ENCODE measurements at places on chromosomes 11 and 22.

DNA sequence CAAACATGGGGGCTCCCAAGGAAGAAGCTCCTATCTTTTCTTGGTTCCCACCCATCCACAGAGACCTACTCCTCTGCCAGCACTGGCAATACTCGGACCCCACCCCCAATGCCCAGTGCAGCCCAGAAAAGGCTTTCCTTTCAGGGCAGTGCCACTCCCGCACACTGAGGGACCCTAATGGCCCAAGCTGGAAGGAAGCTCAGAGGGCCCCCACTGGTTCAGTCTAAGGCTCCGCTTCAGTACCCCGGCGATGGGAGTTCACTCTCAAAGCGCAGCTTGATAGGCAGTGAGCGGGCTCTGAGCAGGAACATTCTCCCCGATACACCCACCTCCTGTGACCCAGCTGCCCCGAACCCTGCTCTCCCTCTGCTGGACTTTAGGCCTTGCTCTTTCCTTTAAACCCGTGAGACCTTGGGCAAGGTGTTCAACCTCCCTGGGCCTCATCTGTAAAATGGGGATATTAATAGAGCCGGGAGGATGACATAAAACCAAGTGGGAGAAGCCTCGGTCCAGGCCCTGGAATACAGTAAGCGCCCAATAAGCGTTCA, 48.4 kb downstream of the CHRDL2 start:
- DNase-seq, result no peak

DNA sequence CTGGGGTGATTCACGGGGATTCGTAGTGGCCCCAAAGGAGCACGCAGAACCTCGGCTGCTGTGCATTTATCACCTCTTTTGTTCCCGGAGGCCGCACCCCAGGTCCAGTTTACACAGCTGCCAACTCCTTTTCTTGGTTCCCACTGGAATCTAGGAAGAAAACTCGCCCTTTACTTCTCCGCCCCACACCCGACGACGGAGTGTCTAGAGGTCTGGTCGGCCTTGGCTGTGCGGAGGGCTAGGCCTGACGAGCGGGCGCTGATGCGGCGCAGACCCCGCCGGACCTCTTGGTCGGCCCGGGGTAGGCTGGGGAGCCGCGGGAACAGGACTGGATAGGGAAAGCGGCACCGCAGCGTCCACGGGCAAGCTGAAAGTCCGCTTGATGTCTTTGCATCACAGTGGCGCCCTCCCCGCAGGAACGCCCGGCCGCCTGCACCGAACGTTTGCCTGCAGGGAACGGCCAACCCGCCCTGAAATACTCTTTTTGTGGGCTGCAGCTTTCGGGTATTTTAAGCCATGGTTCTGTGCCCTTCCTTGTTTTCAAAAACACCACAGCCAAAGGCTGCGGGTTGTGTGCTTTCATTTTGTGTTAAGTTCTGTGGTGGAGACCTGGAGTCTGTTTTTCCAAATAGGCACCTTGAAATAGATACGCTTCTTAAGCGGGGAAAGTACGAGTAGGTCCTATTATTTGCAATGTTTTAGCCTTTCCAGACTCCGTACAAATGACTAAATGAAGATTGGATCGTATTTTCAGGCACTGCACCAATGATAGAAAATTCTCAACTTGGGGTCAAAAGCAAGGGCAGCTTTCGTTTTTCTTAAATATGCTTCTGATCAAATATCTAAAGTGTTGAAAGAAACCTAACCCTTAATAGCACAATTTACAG, 829 bp upstream of the ZBED5 start:
- DNase-seq, result no peak

GRCh38 chr11:23765682-23766252, 731.1 kb upstream of the LUZP2 start:
- DNase-seq, result no peak

GRCh38 chr11:18540207-18541009, 13.7 kb upstream of the TSG101 start:
- DNase-seq, result no peak

DNA sequence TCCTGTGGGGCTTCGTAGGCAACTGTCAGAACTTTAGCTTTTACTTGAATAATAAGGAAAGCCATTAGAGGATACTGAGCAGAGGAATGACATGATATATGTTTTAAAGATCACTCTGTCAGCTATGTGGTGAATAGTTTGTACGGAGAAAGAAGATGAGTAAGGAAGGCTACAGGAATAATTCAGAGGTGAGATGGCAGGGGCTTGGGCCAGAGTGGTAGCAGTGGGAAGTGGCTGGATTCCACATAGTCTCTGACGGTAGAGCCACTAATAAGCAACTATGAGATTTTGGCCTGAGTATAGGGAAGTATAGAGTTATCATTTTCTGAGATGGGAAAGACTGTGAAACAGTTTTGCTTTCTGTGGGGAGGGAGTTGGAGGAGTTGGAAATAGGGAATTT, 93.9 kb upstream of the MTMR2 start:
- DNase-seq, result no peak

GRCh38 chr22:45599836-45600577, 71.6 kb upstream of the ATXN10 start:
- no peak for DNase-seq

GRCh38 chr11:7672276-7672959, 882 bp downstream of the CYB5R2 start:
- DNase-seq, result no peak

DNA sequence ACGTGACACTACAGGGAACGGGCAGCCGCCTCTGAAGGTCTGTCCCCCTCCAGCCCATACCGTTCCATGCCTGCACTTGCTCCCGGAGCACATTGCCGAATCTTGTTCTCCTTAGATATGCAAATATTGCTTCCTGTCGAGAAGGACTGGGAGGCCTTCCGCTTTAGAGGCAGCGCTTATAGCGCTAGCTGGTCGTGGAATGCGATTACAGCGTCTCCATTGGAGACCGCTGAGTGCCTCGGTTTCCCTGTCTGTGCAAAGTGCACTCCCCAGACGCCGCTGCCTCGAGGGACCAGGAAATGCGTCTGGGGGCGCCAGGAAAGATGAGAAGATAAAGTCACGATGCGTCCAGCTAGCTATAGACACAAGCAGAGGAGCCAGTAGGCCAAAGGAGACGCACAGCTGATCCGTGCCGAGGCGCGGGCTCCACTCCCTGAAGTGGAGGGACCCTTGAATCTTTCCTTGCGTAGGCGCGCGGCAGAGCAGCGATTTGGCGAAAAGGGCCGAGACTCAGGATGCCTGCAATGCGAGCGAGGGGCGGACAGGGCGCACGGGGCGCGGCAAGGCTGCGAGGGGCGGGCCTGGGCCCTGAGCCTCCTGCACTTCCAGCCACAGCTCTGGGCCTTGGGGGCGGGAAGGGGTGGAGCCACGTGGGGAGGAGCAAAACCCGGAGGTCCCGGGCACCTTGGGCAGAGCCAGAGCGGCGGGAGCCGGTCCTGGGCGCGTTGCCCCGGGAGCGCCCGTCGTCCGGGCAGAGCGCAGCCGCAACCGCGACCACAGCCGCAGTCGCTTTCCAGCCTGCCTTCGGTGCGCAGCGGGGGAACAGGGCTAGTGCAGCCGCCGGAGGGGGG, at the start of gene RASSF10:
TSS of gene RASSF10 (plus strand) at position 692 of the 851 bp plus-strand sequence. CDS start 261 bp downstream, outside the sequence.
- peak; percentile 40 for DNase-seq

DNA sequence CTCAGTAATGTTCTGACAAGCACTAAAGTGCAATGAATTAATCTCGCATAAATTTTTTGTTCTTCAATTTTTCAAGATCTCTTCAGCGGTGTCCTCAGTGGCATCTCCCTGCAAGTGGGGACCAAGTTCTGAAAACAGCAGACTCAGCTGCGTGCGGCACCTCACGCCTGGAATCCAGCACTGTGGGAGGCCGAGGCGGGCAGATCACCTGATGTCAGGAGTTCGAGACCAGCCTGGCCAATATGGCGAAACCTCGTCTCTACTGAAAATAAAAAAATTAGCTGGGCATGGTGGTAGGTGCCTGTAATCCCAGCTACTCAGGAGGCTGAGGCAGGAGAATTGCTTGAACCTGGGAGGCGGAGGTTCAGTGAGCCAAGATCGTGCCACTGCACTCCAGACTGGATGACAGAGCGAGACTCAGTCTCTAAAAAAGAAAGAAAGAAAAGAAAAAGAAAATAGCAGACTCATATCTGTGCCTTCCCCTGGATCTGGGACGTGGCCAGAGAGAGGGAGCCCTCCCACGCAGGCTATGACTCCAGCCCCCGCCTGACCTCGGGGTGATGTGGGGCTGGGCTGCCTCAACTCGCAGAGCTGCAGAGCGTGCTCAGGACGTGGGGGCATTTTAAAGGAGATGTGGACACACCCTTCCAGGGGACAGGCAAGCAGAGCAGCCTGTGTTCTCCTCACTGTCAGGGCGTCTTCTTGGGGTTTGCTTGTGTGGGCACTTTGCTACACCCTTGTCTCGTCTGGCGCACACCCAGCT, 346.6 kb downstream of the BRD1 start:
- no peak for DNase-seq

DNA sequence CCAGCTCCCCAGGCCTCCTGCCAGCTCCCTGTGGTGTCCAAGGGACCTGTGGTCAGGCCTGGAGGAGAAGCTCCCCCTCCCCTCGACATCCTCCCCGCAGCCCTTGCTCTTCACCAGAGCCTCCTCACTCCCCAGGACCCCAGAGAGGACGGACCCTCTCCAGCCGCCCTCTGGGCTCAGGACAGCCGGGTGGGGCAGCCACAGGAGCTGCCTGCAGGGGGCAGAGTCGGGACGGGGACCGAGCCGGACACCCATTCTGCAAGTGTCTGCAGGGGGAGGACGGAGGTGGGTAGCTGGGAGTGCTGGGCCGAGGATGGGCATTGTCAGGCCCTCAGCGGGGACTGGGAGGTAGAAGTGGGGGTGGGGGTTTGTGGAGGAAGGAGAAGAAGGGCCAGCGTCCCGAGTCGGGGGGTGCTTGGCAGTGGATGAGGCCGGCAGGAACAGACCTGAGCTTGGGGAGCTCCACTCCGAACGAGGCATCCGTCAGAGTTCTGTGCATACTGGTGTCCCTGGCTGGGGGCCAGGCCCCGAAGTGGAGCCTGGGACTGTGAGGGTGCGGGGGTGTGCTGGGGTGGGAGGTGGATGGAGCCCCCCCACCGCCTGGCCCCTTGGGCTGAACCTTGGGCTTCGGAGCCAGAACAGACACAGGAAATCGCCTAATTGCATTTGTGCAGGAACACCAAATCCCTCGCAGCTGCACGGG, 15.2 kb downstream of the PRR33 start:
- DNase-seq, result no peak

- peak; percentile 61 for DNase-seq
These were observed 31.2 kb upstream of the TRIM29 start for GRCh38 chr11:120168960-120169681.

GRCh38 chr11:75597636-75598035, 35.6 kb downstream of the SERPINH1 start:
- peak; percentile 58 for DNase-seq

GRCh38 chr22:43884600-43885318, 7.1 kb downstream of the PNPLA5 start:
- DNase-seq, result no peak

GRCh38 chr11:24391167-24391566, 105.7 kb upstream of the LUZP2 start:
- no peak for DNase-seq

- peak; percentile 28 for DNase-seq
These were observed 327.6 kb upstream of the PLET1 start for GRCh38 chr11:112588252-112588694.

DNA sequence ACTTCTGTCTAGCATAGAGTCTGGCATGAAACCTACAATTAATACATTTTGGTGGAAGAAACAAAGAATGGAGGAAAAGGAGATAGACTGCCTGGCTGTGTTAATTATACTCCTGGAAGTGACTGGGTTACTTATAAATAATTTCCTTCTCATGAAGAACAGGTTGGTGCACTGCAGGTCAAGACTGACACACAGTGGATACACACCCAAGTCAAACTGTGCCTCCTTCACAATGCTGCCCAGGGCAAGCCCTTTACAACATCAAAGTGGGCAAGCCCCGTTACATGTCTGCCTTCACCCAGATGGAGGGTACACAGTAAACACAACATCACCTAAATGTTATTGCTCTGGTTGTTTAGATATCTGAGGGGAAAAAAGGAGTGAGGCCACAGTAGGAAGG, 83.7 kb upstream of the KCNA4 start:
- no peak for DNase-seq

- no peak for DNase-seq
These were observed 24.7 kb downstream of the PATZ1 start for GRCh38 chr22:31321421-31321820.

- DNase-seq, result no peak
These were observed 63.3 kb downstream of the LDLRAD3 start for GRCh38 chr11:36007127-36007655.

GRCh38 chr22:42772647-42773046, 52.0 kb upstream of the A4GALT start:
- DNase-seq, result no peak

- DNase-seq, result no peak
These were observed 90.3 kb downstream of the BLID start for GRCh38 chr11:122025757-122026156.

DNA sequence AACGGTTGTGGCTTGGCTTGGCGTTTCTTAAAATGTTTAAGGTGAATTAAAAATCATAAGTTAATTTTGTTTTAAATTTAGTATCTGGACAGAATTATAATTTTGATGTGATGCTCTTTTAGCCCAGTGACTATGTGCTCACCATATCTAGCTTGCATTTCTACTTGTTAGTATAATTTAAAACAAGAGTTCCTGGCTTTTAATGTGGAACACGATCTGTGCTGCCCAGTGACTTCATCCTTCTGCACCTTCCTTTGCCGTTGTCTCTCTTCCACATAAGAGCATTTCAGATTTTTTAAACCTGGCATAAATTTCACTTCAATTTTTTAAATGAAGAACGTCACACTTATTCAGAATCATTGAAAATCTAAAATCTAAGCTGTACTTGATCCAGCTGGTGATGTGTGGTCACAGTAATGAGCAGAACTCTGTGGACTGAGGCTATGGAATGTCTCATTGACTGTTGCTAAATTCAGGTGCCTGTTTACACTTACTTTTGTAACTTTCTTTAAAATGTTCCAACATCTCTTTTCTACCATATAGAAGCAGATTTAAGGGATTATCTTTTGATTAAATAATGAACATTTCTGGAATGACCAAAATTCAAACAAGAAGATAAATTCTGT, 75.4 kb upstream of the ADSL start:
- DNase-seq, result no peak

DNA sequence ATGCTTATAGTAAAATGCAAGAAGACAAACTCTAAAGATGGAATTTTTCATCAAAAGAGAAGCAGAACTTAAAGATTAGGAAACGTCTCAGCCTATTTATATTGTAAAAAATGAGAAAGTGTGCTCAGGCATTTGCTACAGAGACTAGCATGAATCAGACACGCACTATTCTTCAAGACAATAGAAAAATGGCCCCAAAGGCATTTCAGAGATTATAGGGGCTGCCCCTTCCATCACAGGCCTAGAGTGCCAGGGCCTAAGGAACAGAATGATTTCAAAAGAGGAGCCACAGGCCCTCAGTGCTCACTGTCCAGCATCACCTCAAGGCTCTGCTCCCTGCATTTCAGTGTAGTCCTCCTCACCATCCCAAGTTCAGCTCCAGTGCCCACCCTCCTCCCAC, 27.5 kb downstream of the TNKS1BP1 start:
- no peak for DNase-seq

DNA sequence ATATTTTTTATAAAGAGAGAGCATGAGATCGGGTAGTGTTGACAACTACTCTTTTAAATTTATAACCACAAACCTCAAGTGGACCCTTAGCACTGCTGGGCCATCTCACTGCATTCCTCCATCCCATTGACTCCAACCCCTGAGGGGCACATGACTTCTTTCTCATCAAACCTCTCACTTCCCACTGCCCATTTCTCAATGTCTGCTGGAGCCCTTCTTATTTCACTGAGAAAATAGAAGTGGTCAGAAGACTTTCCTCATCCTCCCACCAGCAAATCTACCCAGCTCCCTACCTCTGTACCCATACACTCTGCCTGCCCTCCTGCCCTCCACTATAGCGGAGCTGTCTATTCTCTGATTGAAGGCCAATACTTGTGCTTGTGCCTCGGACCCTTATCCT, 370.6 kb upstream of the MPPED2 start:
- no peak for DNase-seq

Data from D721Med (cell line).